ENCODE measurements at places on chromosomes 12 and 14. TPM values are rescaled to one million over a fixed set of nuclear protein-coding genes. Genes with fewer than 3 reads are reported as not detected.
A peak's percentile ranks its signal among the peaks of the same experiment; 100 is the strongest.

The INHBC gene
- not detected for total RNA-seq

GRCh38 chr14:29262979-29263378 lies 496.4 kb downstream of the FOXG1 start:
- H3K4me1 ChIP-seq: no peaks in the 10 kb centered on the region
- H3K27ac ChIP-seq: no peak overlapping the region
- H3K4me3 ChIP-seq: no peak overlapping the region
- no peaks in the 10 kb centered on the region for H3K36me3 ChIP-seq
- no peak for DNase-seq

The TTC9 gene
- total RNA-seq: 5.3 TPM

GRCh38 chr14:55807053-55807880 lies 227.3 kb downstream of the KTN1 start:
- no peaks in the 10 kb centered on the region for H3K4me1 ChIP-seq
- no peaks in the 10 kb centered on the region for H3K27me3 ChIP-seq
- peak; percentile 95 for DNase-seq
- peak overlapping the region; percentile 52 for H3K27ac ChIP-seq
- no peak overlapping the region for H3K4me3 ChIP-seq
- no peaks in the 10 kb centered on the region for H3K36me3 ChIP-seq

- H3K4me1 ChIP-seq: no peaks in the 10 kb centered on the region
- H3K27ac ChIP-seq: peak overlapping the region; percentile 86
- no peaks in the 10 kb centered on the region for H3K27me3 ChIP-seq
Measured at GRCh38 chr14:77375973-77376770, 722 bp downstream of the TMED8 start.

The WNT1 gene
- total RNA-seq: not detected

The ABCD2 gene
- 3.6 TPM for total RNA-seq

The FOXN4 gene
- not detected for total RNA-seq

- no peaks in the 10 kb centered on the region for H3K27me3 ChIP-seq
- no peaks in the 10 kb centered on the region for H3K36me3 ChIP-seq
- no peak overlapping the region for H3K4me3 ChIP-seq
- no peaks in the 10 kb centered on the region for H3K4me1 ChIP-seq
- no peak for DNase-seq
- H3K27ac ChIP-seq: no peak overlapping the region
Measured at GRCh38 chr12:42426746-42427145, 100.8 kb downstream of the PPHLN1 start.

DNA sequence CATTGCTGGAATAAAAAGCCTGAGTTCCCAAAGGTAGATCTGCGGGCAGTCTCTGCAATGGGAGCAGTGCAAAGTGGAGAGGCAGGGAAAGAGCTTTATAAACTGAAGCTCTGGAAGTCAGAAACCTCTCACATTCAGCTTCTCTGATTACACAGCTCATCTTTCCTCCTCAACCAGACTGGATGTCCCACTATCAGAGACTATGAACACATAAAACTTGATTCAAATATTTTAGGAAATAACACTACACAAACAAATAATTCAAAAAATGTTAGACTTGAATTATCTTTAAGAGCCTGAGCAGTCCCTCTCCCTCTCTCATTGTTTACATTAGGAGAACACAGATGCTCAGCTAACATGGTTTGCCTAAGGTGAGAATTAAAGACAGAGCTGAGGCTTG lies 72.9 kb downstream of the DENND5B start:
- H3K4me3 ChIP-seq: no peak overlapping the region
- no peaks in the 10 kb centered on the region for H3K27me3 ChIP-seq
- H3K27ac ChIP-seq: no peak overlapping the region
- H3K4me1 ChIP-seq: no peaks in the 10 kb centered on the region

DNA sequence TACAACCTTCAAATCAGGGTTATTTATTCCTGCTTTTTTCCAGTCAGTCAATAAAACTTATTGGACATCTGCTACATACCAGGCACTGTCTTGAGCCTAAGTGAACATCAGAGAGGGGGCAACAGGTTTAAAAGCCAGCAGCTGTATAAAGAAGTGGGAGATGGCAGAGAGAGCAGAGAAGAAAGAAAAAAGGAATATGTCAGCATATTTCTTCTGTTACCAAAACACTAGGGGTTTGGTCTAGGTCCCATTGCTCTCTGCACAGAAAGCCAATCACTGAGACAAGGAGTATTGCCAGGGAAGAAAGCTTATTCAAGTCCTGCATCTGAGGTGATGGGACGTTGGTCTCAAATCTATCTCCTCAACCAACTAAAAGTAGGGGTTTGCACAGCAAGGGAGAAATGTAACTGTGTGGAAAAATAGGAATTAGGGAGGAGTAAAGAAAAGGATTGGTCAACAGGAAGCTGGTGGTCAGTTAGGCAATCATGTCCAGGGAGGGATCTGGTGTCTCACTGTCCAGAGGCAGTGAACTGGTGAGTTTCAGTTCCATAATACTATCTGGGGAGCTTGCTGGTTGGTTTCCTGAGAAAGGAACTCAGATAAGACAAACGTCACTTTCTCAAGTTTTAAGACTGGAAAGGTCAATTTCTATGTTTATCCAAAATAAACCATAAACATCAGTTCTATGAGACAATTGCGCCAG lies 107.5 kb downstream of the PHLDA1 start:
- no peak overlapping the region for H3K27ac ChIP-seq
- no peak for DNase-seq
- no peaks in the 10 kb centered on the region for H3K4me1 ChIP-seq
- H3K4me3 ChIP-seq: no peak overlapping the region
- H3K27me3 ChIP-seq: no peaks in the 10 kb centered on the region

The COCH gene
- 1.6 TPM for total RNA-seq

The PABPN1 gene
- total RNA-seq: 36.1 TPM

DNA sequence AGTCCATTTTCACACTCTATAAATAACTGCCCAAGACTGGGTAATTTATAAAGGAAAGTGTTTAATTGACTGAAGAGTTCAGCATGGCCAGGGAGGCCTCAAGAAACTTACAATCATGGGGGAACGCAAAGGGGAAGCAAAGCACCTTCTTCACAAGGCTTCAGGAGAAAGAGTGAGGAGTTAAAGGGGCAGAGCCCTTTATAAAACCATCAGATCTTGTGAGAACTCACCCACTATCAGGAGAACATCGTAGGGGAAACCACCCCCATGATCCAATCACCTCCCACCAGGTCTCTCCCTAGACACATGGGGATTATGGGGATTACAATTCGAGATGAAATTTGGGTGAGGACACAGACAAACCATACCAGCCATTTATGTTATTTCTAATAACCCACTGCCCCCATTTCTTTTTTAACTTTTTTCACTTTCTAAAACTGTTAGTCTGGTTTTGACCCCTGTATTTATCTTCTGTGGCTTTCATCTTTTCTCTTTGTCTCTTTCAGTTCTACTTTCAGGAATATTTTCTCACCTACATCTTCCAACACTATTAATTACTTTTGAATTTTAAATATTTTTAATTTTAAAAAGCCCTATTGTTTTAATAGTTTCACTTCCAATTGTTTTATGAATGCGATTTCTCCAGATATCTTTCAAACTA lies 44.5 kb downstream of the WDR89 start:
- H3K27ac ChIP-seq: no peak overlapping the region
- DNase-seq: no peak
- H3K36me3 ChIP-seq: peaks cover 14% of the 10 kb centered on the region
- no peak overlapping the region for H3K4me3 ChIP-seq

GRCh38 chr14:103078420-103078749 lies 5.6 kb upstream of the LBHD2 start:
- H3K27me3 ChIP-seq: no peaks in the 10 kb centered on the region
- H3K36me3 ChIP-seq: no peaks in the 10 kb centered on the region
- no peak overlapping the region for H3K27ac ChIP-seq
- peaks cover 21% of the 10 kb centered on the region for H3K4me1 ChIP-seq
- no peak overlapping the region for H3K4me3 ChIP-seq

The CPNE6 gene
- not detected for total RNA-seq

- no peaks in the 10 kb centered on the region for H3K36me3 ChIP-seq
- DNase-seq: no peak
- no peaks in the 10 kb centered on the region for H3K27me3 ChIP-seq
- H3K27ac ChIP-seq: no peak overlapping the region
- no peaks in the 10 kb centered on the region for H3K4me1 ChIP-seq
Measured at GRCh38 chr12:103556890-103557627, 30.0 kb upstream of the STAB2 start.

- H3K27ac ChIP-seq: no peak overlapping the region
- H3K4me3 ChIP-seq: no peak overlapping the region
- H3K36me3 ChIP-seq: no peaks in the 10 kb centered on the region
- H3K27me3 ChIP-seq: no peaks in the 10 kb centered on the region
- no peaks in the 10 kb centered on the region for H3K4me1 ChIP-seq
- no peak for DNase-seq
Measured at GRCh38 chr12:74412606-74413230, 124.9 kb upstream of the ATXN7L3B start.

GRCh38 chr14:37573356-37573755 lies 21.7 kb downstream of the FOXA1 start:
- H3K4me1 ChIP-seq: no peaks in the 10 kb centered on the region
- H3K36me3 ChIP-seq: no peaks in the 10 kb centered on the region
- H3K27me3 ChIP-seq: no peaks in the 10 kb centered on the region
- no peak for DNase-seq
- no peak overlapping the region for H3K4me3 ChIP-seq

DNA sequence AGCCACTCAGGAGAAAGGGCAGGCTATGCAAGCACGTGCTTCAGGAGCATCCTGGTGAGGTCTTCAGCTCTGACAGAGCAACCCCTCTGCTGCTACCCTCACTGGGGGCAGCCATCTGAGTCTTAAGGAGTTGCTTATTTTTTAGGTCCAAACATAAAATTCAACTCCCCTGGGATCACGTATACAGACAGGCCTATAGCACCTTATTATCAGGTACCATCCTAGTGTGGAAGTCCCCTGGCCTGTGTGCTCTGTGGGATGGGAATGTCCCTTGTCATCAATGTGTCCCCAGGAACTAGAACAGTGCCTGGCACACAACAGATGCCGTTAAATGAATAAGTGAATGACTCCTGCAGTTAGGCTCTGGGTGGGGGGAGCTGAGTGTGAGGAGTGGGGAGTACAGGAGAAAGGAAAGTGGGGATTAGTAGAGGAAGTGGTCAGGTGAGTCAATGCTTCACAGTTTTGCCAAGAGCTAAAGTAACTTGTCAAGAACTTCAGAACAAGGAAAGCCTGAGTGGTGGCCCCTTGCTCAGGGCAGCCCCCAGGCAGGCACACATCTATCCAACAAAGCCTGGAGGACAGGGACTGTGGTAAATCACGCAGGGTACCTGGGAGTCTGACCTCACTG lies 33.5 kb downstream of the DAD1 start:
- no peak overlapping the region for H3K4me3 ChIP-seq
- H3K4me1 ChIP-seq: peaks cover 44% of the 10 kb centered on the region
- DNase-seq: no peak
- H3K27me3 ChIP-seq: no peaks in the 10 kb centered on the region
